T-helper 17 cell (primary cell): ENCODE measurements at places on chromosomes 2 and 18. TPM values are rescaled to one million over a fixed set of nuclear protein-coding genes. Genes with fewer than 3 reads are reported as not detected.

Gene MOGAT1
- not detected for total RNA-seq

Gene ANKRD29
- total RNA-seq = 0.26 TPM

GRCh38 chr18:7684966-7685365 is 117.8 kb downstream of the PTPRM start:
- H3K27me3 ChIP-seq = no peaks in the 10 kb centered on the region
- no peak overlapping the region for H3K4me3 ChIP-seq
- no peak overlapping the region for H3K27ac ChIP-seq
- no peaks in the 10 kb centered on the region for H3K4me1 ChIP-seq
- no peak for DNase-seq

DNA sequence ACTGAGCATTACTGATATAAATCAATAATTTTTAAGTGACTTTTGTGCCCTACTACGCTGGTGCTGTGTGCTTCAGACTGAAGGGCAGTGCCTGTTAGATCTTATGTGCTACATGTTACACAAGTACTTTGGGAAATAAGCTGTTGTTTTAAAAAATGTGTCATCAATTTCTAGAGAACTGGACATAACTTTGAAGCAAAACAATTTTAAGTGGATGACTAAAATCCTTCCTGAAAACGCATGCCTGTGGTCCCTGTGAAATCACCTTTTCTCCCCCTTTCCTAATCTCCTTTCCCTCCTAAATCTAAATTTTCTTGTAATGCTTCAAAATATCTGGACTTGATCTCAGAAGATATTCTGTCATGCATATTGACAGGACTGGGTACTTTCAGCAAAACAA is 7.1 kb upstream of the IL1RL1 start:
- H3K36me3 ChIP-seq = peaks cover 5% of the 10 kb centered on the region
- DNase-seq = no peak
- H3K4me3 ChIP-seq = peak overlapping the region; percentile 53
- H3K27me3 ChIP-seq = peaks cover 46% of the 10 kb centered on the region
- H3K4me1 ChIP-seq = peaks cover 18% of the 10 kb centered on the region
- no peak overlapping the region for H3K27ac ChIP-seq

Gene GALNT5
- not detected for total RNA-seq

- H3K4me1 ChIP-seq = peaks cover 2% of the 10 kb centered on the region
- H3K36me3 ChIP-seq = no peaks in the 10 kb centered on the region
- no peak overlapping the region for H3K27ac ChIP-seq
- peaks cover 6% of the 10 kb centered on the region for H3K27me3 ChIP-seq
- DNase-seq = no peak
- H3K4me3 ChIP-seq = no peak overlapping the region
Observed at GRCh38 chr2:108912629-108912902, 76.5 kb downstream of the EDAR start.

DNA sequence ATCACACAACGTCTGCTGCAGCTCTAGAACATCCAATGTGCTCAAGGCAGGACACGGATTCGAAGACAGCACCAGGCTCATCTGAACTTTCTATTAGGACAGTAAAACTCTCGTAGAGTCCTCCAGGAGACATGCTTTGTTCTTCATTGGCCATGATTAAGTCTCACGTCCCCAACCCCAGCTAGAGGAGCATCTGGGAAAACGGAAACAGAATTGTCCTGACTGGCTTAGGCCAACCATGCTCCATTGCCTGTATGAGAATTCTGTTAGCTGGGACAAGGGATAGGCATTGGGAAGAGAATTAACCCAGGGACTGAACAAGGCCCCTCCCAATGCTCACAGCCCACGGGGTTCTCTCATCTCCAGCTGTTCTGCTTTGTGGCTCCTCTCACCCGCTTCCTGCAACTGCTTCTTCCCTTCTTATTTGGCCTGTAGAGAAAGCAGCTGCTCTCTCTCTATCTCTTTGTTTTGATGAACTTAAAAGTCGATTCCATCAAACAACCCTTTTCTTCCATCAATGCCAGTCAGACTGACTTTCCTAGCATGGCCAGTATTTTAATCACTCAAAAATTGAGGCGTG is 75.6 kb downstream of the C1QL2 start:
- H3K4me3 ChIP-seq = no peak overlapping the region
- no peaks in the 10 kb centered on the region for H3K36me3 ChIP-seq
- no peaks in the 10 kb centered on the region for H3K4me1 ChIP-seq
- H3K27ac ChIP-seq = no peak overlapping the region

- peaks cover 3% of the 10 kb centered on the region for H3K36me3 ChIP-seq
- H3K4me3 ChIP-seq = no peak overlapping the region
- H3K27ac ChIP-seq = no peak overlapping the region
- DNase-seq = no peak
- peaks cover 30% of the 10 kb centered on the region for H3K4me1 ChIP-seq
Observed at GRCh38 chr2:61436092-61436491, 34.8 kb downstream of the USP34 start.

Gene HOXD12
- not detected for total RNA-seq

Gene CNTNAP5
- not detected for total RNA-seq

DNA sequence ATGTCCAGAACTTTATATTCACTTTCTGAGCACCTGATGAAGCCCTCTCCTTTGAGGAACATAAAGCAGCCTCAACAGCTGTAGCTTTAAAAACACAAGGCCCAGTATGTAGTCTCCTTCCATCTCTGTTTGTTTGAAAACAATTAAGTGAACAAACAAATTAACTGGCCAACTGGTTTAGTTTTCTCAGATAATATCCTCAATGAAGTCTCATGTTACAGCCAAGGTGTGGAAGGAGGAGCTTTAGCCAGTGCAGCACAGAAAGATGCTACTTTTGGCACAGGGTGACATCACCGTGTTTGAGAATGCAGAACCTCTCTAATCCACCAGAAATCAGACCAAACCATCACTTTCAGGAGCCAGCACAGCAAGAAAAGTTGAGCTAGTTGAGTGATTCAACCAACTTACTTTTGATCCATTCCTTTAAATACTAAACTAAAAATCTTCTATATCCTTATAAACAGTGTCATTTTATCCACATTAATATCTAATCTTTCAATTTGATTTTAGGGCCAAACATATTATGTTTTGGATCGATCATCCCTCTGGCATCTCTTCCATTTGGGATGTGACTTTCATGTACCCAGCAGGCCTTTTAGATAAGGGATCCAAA is 488.7 kb downstream of the ARHGAP15 start:
- peak overlapping the region; percentile 67 for H3K27ac ChIP-seq
- H3K4me3 ChIP-seq = no peak overlapping the region
- no peak for DNase-seq
